CD4-positive, alpha-beta T cell treated with Interleukin-21 for 1 hour (primary cell): ENCODE measurements at places on chromosomes 3 and 15.

GRCh38 chr3:12885583-12885930 lies 44.2 kb upstream of the RPL32 start:
- no peak for DNase-seq

DNA sequence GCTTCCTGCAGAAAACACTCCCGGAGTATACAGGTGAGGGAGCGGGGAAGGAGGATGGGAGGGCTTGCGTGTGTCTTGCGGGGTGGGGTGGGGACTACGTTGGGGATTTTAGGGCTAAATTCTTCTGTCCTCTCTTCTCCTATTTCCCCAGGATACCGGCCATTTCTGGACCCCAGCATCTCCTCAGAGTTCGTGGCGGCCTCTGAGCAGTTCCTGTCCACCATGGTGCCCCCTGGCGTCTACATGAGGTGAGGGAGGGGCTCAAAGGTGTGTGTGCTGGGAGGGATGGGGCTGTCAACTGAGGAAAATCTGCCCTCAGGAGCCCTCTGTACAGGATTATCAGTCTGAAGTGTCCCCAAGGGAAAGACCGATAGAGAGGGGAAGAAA lies 6.6 kb downstream of the DUOX1 start:
- DNase-seq: peak; percentile 19

DNA sequence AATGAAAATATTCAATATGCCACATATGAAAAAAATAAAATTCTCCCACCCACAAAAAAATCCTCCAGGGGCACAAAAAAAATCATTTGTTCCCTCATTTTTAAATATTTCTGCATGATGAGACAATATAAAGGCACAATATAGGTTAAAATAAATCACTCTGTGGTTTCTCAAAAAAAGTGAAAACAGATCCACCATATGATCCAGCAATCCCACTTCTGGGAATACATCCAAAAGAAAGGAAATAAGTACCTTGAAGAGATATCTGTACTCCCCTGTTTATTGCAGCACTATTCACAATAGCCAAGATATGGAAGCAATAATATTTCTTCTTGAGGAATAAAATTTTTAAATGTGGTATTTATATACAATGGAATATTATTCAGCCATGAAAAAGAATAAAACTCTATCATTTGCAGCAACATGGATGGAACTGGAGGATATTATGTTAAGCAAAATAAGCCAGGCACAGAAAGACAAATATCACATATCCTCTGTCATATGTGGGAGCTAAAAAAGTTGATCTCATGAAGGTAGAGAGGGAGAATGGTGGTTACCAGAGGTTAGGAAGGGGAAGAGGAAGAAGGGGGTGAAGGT lies 1.5 kb downstream of the ATP8B4 start:
- DNase-seq: no peak

- DNase-seq: peak; percentile 68
These were observed 40.8 kb downstream of the ZBTB11 start for GRCh38 chr3:101635954-101636798.

DNA sequence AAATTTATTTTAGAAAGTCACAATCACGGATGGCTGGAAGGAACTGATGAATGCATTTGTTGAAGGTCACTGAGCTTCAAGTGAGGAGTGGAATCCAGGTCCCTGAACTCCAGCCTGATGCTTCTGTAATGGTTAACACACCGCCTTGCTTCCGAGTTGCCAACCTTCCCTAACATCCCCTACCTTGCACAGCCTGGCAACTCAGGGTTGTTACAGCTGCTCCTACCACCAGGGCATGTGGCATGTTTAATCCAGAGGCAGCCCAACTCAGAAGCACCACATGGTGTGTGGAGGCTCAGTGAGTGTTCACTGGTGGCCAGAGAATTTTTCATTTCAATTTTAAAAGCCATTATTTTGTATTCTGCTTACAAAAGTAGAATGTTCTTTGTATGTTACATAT lies 4.9 kb downstream of the TM2D3 start:
- no peak for DNase-seq

GRCh38 chr15:70505411-70505919 lies 257.9 kb downstream of the UACA start:
- DNase-seq: no peak

DNA sequence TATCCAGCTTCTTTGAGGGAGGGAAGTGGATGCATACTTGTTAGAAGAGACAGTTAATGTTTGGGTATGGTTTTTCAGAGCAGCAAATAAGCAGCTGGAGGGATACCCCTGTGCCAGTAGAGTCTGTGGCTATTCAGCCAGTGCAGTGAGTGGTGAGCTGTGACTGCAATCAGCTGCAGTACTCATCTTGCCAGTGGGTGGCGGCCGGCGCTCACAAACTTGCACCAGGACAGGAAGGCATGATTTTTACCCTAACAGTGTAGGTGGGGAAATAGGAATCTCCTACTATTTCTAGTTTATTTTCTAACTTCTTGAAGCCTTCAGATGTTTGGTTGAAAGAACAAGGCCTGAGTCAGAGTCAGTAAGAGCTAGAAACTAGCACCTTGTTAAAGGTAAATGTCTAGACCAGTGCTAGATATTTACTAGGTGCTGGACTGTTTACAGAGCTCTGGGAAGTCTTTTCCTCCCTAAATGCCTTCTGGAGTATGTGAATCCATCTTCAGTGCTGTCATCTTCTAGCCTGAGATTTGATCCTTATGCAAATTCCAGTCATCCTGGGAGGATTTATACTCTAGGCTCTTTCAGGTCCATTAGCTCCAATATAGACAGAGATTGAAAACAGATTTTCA lies 23.6 kb downstream of the TIMP4 start:
- DNase-seq: peak; percentile 54

- DNase-seq: no peak
These were observed 4.8 kb downstream of the TKT start for GRCh38 chr3:53250881-53251605.

DNA sequence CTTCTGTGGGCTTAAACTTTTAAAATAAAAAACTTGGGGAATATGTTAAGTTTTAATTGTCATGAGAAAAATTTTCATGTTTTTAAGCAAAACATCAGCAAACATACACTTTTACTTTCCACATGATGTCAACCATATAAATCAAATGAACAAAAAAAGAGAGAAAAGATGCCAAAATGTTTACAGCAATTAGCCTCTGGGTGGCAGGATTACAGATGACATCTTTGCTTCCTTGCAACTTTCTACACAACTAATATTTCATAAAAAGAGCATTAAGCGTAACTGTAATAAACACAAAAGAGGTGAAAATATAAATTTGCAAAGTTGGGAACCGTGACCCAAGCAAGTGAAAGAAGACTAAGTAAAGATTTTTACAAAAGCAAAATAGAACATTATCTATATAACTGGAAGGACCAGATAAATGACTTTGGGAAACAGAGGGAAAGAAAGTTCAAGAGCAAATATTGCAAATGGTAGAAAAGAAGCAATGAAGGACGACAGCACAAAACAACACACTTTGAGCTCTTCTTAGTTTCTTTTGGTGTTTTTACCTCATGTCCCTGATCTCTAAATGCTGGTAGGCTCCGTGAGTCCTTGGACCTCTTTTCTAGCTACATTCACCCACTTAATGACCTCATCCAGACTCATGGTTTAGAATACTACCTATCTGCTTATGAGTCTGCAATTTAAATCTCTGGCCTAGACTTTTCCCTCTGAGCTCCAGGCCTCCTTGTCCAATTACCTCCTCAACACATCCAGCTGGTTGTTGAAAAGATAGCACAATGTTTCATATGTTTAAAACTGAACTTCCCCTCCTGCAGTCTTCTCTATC lies 9.4 kb downstream of the TP53BP1 start:
- DNase-seq: peak; percentile 40

DNA sequence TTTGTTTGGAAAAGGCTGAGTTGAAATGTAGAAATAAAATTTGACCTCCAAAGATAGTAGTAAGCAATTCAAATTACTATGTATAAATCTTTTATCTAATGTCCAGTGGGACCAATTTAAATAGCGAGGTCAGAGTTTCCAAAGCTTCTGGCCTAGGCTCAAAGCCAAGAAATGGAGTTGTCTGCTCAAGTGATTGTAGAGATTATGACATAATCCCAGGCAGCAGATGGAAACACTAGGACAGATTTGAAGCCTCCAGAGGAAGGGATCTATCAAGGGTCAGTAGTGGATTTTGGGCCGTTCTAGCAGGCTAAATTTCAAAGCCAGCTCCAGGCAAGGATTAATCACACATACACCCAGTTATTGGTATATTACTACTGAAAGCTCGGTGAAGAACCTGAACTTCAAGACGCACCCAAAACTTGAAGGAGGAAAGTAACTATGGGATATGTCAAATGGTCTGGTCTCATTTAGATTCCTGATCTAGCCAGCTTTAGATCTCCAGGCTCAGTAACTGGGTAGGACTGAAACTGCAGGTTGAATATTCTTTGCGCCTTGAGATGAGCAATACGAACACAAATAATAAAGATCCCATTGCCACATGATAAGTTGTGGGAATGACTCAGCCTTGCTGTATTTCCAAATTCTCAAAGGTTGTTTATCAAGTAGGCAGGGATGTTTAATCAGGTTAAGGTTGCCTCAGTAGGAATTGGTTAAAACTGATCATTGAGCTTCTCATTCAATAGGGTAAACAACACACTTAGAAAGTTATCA lies 30.9 kb upstream of the ARRDC4 start:
- DNase-seq: no peak

GRCh38 chr3:54882129-54882833 lies 45.6 kb downstream of the LRTM1 start:
- no peak for DNase-seq

DNA sequence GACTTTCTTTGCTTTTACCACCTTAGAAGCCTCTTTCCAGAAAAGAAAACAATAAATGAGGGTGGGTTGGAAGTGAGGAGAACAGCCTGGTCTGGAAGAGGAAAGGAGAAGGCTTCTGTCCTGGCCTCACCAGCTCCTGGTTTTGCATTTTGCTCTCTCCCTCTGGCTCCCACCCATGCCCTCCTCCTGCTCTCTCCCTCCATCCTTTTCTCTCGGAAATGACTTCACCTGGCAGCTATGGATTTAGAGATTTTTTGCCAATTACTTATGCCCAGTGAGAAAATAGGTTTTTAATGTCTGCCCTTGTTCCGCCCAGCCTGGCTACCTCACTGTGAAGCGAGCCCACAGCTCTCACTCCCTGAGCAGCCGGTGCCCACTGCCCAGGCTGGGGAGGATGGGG lies 77.9 kb upstream of the NTRK3 start:
- DNase-seq: no peak

DNA sequence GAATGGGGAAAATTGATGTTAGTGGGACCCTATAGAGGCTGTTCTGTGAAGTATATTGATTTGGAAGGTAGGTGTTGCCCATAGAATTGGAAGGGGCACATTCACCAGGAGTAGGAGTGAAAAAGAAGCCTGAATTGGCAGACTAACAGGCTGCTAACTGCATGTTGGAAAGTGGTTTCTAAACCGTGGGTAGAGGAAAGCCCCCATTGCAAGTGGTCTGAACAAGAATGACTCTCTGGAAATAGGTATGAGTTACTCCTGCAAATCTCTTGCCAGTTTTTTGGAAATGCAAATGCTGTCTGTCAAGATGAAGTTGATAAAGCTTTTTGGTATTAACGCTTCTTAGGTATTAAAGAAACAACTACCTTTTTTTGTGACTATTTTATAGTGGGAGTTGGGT lies 3.5 kb downstream of the UBE2E1 start:
- DNase-seq: no peak

GRCh38 chr3:46981932-46982471 lies 2.5 kb downstream of the NBEAL2 start:
- no peak for DNase-seq

DNA sequence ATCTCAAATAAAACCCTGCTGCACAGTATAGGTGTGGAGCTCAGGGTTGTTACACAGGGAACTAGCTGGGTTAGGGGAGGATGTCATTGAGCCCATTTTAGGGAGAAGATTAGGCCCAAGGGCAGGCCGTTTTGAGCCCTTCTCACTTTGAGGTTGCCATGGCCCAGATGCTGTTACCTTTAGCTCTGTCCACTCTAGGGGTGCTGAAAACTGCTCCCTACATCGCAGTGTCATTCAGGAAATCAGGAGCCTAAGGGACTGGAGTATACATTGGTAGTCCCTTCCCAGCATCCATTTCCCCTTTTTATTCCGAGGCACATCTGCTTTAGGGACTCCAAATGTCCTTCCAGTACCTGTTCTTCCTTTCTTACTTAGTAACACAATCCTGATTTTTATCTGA lies 79.0 kb upstream of the SELENOK start:
- DNase-seq: no peak

- DNase-seq: no peak
These were observed 137.0 kb upstream of the SLCO3A1 start for GRCh38 chr15:91716536-91716935.

DNA sequence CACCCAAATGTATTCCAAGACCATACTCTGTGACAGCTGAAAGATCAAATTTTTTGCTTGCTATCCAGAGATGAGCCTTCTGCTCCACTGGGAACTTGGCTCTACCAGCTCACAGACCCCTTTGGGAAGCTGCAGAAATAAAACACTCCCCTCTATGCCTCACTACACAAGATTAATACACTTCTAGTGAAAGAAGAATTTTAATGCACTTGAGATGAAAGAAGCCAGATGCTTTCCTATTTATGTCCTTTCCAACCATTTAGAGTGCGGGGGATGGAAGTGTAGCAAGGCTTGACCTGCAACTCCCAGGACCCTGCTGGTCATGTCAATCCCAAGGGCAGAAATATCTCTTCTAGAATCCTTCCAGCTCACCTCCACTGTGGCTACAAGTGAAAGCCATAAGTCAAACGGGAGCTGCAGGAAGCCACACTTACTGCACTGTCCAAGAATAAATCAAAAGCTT lies 34.7 kb downstream of the ANXA2 start:
- DNase-seq: no peak

DNA sequence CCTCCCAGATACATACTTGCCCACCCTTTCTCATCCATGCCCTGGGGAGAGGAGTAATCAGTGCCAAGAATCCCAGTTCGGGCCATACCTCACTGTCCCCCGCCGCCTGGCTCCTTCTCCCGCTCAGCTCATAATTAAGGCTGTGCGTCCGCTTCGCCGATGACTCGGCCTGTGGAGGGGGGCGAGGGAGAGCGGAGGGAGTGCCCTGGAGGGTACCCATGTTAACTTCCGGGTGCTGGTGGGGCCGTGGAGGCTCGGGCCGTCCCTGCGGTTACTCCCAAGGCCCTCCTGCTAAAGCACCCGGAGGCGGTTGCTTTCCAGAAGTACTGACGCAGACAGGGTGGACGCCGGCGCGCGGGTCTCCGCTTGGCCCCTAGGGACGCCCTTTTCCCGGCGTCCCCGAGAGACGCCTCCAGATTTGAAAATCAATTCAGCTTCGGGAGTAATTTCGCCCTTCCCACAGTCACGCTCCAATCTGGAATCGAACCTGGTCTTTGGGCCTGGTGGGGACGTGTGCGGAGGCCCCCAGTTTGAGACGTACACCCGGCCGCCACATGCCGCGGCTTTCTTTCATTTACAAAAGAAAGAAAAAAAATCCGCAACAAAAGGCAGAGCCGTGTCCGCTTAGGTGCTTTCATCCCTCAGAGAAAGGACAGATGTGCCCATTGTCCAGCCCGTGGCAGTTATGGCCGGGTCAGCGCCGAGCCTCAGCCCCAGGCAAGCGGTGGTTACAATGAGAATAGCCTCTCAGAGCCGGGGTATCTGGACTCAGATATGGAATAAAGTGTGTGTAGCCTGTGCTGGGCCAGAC lies 1.0 kb upstream of the ONECUT1 start:
- no peak for DNase-seq
